ENCODE measurements at places on chromosomes 1 and 21.

DNA sequence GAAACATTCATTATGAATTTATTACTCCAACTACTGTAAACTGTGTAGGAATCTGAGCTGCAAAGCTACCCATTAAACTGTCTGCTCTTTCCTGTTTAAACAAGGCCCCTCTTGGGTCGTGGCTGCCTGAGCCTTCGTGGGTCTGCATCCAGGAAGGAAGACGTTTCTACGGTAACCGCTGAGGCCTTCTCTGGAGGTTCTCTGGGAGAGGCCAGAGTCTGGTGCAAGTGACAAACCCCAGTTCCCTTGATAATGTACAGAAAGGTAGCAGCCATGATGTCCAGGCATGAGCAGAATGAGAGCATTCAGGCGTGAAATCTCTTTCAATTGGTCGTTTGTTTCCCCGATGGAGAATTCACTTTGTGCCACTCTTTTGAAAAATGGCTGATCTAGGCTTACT, 350.2 kb downstream of the PLPP3 start:
- no peak for DNase-seq

DNA sequence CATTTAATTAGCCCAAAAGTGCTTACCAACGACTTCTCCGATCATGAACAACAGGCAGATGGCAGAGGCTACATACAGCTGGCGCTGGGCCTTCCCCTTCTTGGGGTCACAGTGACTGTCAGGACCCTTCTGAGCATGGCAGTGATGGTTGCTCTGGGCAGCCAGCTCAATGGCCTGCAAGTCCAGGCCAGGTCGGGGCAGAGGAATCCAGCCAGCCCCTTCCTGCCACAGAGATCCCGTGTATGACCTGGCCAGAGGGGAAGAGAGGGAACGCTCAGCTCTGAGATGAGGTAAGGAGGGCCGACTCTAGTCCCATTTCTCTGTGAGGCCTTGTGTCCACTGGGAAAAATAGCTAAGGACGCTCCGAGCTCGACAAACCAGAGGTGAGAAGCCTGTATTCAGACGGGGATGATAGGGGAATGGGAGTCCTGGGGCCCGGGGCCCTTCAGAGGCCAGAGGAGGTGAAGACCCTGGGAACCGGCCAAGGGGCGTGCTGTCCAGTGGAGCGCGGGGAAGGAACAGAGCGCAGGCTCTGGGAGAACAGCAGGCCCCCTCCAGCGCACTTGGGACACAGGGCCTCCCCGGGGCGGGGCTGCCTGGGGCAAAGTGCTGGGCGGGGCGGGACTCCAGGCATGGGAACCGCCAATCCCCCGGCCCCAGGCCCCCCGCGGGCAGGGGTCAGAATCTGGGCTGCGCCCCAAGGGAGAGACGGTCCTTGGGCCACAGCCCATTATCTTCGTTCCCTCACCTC, 772 bp downstream of the SLC30A2 start:
- DNase-seq: no peak

- DNase-seq: peak; percentile 39
Observed at GRCh38 chr1:33634806-33635205, 162.4 kb downstream of the ZSCAN20 start.

DNA sequence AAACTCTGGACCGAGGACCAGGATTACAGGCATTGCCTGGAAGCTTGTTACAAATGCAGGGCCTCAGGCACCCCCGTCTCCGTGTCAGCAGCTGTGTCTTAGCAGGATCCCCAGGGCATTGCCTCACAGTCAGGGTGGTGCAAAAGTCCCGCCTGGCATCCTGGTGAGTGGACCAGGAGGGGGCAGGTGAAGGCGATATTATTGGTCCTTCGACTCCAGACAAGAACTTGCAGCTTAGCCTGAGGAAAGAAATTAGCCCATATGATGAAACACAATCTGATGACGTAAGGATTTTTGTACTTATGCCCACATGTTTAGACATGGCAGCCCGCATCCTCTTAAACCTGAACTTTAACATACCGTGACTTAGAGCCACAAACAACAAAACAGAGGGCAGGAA, 40.8 kb downstream of the RSPH1 start:
- DNase-seq: no peak

DNA sequence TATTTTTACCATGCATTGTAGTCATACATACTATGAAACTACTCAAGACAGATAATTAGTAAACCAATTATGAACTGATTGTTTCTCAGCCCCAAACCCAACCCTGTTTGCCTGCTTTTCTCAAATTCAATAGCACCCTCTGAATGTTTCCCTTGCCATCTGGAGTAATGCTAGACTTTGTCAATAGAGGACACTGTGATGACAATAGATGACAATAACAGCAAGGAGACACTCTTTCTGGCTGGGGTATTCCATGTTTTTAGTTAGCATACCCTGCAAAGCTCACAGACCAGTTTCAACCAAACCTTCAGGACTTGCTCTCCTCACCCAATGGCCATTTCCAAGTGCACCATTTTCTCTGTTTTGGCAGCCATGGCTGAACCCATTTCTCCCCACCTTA, 108.5 kb upstream of the LRRC7 start:
- no peak for DNase-seq

DNA sequence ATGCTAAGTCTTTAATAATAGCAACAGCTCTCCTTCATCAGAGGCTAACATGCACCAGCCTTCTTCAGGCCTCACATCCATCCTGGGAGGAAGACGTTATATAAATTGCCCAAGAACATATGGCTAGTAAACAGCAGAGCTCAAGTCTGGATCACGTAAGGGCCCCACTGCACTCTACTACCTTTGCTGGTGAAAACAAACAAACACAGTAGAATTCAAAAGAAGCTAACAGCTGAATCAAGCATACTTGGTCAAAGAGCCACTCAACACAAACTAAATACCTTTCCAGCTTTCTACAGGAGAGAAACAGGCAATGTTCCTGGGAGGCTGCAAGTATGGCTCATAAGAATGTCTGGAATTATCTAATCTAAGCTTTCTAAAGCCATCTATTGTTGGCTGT, 66.0 kb downstream of the WLS start:
- DNase-seq: no peak

GRCh38 chr1:198856601-198857000, 217.8 kb downstream of the PTPRC start:
- DNase-seq: no peak

DNA sequence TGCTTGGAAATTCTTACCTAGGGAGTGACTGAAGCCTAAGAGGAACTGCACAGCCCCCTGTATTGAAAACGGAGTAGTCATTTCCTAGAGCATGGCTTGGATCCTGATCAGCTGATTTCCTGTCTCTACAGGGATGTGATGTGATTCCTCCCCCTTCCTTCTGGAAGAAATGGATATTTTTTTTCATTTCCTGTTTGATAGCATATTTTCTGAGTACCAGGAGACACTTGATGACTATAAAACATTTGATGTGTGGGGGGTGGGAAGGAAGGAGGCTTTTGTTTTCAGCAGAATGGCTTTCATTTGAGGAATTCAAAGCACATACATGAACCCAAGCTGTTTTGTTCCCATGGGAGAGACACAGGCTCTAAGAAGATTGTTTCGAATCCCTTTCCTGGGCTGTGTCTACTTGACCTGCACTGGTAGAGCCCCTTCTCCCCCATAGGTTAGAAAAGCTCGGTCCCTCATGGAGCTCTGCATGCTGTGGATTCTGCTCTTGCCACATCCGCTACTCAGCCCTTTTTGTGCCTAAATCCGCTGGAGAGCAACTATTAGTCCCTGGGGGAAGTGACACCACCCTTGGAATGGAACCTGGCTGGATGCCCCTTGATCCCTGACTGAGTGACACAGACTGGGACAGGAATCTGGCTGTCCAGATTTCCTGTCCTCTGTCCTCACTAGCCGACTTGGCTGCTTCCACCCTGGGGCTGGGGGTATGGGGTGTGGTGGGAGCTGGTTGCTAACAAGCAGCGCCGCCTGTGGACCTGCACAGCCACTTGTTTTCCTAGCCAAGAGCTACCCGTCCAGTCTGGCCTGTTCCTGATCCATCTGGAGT, 71.8 kb upstream of the MACF1 start:
- no peak for DNase-seq

GRCh38 chr1:57084701-57085100, 118.9 kb upstream of the C8B start:
- no peak for DNase-seq

- DNase-seq: no peak
Observed at GRCh38 chr1:218658269-218658668, 313.1 kb downstream of the TGFB2 start.

- no peak for DNase-seq
Observed at GRCh38 chr1:102002057-102002456, 5.3 kb upstream of the OLFM3 start.

DNA sequence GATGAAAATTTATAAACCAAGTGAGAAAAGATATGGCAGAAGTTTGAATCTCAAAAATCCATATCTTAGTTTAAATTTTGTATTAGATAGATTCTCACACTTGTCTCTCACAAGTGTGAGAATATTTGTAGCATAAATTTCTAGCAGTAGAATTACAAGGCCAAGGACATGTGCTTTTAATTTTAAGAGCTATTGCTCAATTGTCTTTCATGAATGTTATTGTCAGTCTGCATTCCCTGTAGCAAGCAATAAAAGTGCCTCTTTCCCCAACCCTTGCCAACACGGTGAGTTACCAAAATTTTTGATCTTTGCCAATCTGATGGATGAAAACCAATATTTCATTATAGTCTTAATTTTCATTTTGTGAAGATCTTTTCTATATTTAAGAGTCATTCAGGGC, 64.0 kb downstream of the CTH start:
- no peak for DNase-seq

GRCh38 chr1:36150296-36151133, 1.2 kb upstream of the TRAPPC3 start:
- DNase-seq: peak; percentile 56

GRCh38 chr1:30773722-30774358, 16.3 kb upstream of the LAPTM5 start:
- no peak for DNase-seq

GRCh38 chr1:154716011-154716410, 108.0 kb upstream of the ADAR start:
- DNase-seq: no peak

GRCh38 chr1:68585351-68585750, 88.5 kb upstream of the DEPDC1 start:
- DNase-seq: no peak

DNA sequence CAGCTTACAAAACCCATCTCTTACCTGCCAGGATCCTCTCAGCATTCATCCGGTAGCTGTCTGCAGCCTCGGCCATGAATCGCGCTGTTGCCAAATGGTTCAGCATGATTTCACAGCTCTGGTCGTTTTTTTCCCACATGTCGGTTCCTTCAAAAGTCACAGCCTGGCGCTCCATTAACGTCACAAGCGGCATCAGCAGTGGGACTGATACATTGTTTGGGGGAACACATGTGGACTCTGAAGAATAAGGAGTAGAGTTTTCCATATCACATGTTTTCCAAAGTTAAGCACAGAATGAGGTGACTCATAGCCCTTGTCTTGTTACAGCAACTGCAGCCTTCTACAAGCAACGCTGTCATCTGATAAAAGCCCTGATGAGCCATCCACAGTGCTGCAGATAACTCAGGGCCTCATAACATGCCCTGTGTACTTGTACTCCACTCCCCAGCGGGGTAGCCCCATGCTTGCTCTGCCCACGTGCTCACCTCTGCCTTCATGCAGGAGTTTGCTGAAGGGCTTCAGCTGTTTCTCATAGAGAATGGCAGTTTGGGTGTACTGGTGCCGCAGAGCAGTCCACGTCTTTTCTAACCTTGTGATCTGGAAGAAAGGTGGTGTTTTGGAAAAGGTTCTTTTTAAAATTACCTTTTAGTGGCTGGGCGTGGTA, 114.2 kb downstream of the BCAR3 start:
- no peak for DNase-seq

DNA sequence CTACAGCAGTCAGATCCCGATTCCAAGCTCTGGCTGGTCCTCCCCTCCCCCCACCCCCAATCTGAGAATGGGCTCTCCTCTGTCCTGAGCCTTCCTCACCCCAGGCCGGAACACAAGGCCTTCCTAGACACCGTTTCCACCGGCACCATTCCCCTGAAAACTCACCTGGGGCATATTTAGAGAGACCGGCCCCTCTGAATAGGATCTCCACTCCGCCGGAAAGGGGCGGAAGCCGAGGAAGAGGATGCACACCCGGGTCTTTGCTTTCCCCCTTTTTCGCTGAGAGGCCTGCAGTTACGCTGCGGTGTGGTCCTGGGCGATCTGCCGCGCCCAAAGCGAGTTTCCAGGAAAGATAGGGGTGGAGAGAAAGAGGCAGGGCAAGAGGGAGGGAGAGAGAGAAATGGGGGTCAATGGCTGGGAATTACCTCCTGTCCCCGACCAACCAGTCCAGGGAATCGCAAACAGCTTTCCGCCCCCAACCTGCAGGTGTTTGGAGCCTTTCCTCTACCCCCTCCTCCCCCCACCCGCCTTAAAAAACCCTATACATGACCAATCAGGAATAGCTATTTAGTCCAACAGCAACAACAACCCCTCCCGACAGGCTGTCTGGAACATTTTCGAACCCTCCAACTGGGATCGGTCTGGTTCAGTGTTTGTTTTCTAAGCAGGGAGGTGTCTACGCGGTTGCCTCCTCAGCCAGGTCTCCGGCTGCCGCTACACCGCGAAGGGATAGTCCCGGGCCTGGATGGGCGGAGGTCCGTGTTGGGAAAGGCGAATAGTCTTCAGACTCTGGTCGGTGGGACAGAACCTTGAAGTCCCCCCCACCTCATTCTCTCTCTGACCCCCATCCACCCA, 2.8 kb downstream of the TAL1 start:
- DNase-seq: no peak

- no peak for DNase-seq
Observed at GRCh38 chr21:42117967-42118780, 47.1 kb downstream of the UMODL1 start.

DNA sequence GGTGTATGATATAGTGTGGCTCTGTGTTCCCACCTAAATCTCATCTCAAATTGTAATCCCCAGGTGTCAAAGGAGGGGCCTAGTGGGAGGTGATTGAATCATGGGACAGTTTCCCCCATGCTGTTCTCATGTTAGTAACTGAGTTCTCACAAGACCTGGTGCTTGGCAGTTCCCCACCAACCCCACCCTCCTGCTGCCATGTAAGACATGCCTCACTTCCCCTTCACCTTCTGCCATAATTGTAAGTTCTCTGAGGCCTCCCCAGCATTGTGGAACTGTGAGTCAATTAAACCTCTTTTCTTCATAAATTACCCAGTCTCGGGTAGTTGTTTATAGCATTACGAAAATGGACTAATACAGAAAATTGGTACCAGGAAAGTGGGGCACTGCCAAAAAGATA, 1705.3 kb downstream of the NCAM2 start:
- no peak for DNase-seq

Data from germinal center (tissue), 1 donor.